Motor neuron (in vitro differentiated cells): ENCODE measurements at places on chromosomes 6 and 20. TPM values are rescaled to one million over a fixed set of nuclear protein-coding genes. Genes with fewer than 3 reads are reported as not detected.

Gene TSPYL4
- 62.3 and 63.8 TPM in 2 replicates for total RNA-seq

Gene SCUBE3
- total RNA-seq, result 8.1 and 9.9 TPM in 2 replicates

Gene LPIN3
- total RNA-seq, result 9.0 and 9.7 TPM in 2 replicates

Gene TAPBP
- total RNA-seq, result 6.7 and 6.9 TPM in 2 replicates

Gene SRPK1
- total RNA-seq, result 101 and 113 TPM in 2 replicates

Gene CGAS
- 0.10 and 0.33 TPM in 2 replicates for total RNA-seq

Gene LAMA2
- total RNA-seq, result 0.52 and 0.83 TPM in 2 replicates

Gene PEX6
- total RNA-seq, result 16.3 and 20.1 TPM in 2 replicates

Gene RCAN2
- 0.66 and 0.70 TPM in 2 replicates for total RNA-seq

Gene HLA-DMA
- 6.1 and 6.7 TPM in 2 replicates for total RNA-seq

Gene TXLNB
- 0.27 and 0.36 TPM in 2 replicates for total RNA-seq

Gene MRPS10
- total RNA-seq, result 19.6 and 21.8 TPM in 2 replicates
